Pulmonary artery endothelial cell (primary cell): ENCODE measurements at places on chromosomes 5 and 9. TPM values are rescaled to one million over a fixed set of nuclear protein-coding genes. Genes with fewer than 3 reads are reported as not detected.

DNA sequence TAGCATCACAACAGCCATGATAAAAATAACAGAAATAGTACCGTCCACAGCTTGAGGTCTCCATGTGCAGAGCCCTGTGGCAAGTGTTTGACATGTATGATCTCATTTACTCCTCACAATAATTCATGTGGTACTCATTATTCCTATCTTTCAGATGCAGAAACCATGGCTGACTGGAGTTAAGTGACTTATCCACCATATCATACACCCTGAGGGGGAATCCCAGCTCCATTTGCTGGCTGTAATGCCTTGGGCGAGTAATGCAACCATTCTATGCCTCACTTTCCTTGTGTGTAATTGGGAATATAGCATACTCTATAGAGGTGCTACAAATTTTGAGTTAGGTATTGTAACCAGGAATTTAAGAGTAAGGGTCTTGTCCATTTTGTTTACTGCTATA lies 347.0 kb upstream of the CLINT1 start:
- no peak for DNase-seq

DNA sequence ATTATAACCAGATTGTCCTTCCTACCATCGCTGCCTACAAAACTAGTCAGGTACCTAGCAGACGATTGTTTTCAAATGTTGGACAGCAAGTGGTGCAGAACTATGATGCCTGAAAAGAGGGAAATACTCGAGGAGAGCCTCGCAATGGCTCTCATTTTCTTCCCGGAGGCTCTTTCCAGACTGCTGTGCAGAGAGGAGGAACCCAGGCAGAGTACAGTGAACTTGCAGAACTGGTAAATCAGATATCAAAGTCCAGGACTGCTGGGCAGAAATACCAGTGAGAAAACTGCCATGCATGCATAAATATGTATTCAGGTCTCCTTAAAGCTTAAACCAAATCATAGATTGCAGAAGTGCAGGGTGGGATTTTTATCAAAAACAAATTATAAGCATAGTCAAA lies 26.4 kb upstream of the UGT3A1 start:
- no peak for DNase-seq

DNA sequence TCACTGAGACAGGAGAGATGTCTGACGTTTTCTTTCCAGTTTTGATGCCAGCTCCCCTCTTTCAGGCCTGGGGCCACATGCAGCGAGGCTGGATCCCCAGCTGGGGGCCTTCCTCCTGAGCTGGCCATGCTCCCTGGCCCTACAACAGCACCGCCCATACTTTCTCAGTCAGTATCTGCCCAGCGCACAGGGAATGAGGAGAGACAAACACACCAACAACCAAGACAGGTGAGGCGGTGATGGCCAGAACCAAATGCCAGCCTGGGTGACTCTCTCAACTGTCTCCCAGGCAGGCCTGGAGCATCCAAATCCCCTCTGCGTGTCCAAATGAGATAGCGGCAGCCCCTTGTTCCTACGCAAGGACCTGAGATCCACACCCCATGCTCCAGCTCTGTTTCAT lies 109.6 kb downstream of the ROR2 start:
- DNase-seq: no peak

DNA sequence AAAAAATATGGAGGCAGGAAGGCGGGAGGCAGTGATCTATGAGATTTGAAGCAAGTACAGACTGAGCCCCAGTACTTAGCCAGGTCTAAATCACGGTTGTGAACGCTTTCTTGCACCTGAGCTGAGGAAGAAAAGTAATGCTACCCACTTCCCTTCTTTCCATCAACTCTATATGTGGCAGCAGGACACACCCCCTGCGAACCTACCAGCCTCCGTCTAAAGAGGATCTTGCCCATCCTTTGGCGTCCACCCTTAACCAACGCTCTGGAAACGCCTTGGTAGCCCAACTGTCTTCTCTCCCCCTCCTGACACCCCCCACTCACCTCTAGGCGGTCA lies 545 bp downstream of the HMGCS1 start:
- DNase-seq: no peak

DNA sequence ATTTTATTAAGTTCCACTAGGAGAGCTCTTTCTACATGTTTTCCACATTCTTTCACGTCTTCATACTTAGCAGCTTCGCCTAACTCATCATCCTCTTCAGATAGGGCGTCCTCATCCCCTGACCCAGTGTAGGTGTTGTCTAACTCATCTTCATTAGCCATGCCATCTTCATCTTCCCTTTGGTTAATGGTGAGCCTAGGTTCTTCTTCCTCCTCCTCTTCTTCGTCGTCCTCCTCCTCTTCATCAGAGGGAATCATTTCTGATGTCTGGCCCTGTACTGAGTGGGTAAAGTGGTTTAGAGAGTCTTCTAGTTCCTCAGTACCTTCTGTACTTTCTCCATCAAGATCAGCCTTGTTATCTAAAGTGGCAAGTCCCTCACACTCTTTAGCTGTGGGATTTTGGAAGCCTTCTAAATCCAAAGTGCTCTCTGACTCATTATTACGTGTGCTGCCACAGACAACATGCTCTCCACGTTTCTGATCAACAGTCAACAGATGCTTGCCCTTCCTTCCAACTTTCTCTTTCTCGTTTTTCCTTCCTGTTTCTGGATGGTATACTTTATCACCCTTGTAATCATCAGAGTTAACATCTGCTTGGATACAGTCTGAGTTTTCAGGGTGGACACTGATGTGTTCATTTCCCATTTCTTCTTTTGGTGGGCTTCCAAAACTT lies 31.1 kb downstream of the TUT7 start:
- peak; percentile 64 for DNase-seq

DNA sequence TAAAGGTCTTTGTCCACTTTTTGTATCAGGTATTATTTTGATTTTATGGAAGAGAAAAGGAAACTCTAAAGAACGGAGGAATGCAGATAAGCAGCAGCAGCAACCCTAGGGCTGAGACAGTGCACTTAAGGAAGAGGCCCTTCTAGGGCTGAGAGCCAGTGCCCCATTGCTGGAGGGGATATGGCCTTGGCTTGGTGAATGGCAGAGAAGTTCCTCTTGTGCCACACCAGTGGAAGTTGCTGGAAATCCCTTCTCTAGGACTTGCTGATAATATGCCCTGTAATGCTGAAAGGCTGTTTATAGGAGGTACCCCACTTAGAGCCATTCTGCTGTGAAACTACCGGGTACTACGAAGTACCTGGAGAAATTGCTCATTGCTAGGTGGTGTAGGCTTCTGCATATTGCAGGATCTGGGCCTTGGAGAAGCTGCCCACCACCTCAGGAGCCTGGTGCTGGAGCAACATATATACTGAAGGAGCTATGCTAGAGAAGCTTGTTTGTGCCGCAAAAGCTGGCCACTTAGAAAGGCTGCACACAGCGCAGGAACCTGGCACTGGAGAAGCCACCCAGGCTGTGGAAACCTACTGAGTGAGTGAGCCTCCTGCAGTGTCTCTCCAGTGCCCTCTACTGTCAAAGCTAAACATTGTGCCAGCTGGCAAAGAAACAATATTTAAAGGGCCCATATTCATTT lies 9.6 kb upstream of the UBTD2 start:
- peak; percentile 29 for DNase-seq

DNA sequence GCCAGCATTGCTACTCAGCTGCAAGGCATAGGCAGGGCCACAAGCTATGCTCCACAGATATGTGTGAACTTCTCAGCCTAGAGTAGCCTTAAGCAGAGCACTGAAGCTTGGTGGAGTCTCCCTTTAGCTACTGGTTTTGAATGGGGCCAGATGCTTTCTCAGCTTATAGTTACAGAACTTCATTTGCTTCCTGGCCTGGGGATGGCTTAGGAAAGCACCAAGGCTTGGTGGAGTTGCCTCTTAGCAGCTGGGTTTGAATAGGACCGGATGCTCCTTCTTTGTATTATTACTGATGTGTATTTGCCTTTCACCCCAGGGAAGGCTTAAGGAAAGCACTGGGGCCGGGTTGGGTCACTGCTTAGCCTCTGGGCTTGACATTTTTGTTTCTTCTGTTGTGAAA lies 497.8 kb upstream of the SEMA6A start:
- DNase-seq: no peak

GRCh38 chr5:57338068-57338867 lies 144.3 kb downstream of the ACTBL2 start:
- DNase-seq: no peak

- no peak for DNase-seq
These were observed 2136.9 kb downstream of the MAT2B start for GRCh38 chr5:165642366-165642765.

DNA sequence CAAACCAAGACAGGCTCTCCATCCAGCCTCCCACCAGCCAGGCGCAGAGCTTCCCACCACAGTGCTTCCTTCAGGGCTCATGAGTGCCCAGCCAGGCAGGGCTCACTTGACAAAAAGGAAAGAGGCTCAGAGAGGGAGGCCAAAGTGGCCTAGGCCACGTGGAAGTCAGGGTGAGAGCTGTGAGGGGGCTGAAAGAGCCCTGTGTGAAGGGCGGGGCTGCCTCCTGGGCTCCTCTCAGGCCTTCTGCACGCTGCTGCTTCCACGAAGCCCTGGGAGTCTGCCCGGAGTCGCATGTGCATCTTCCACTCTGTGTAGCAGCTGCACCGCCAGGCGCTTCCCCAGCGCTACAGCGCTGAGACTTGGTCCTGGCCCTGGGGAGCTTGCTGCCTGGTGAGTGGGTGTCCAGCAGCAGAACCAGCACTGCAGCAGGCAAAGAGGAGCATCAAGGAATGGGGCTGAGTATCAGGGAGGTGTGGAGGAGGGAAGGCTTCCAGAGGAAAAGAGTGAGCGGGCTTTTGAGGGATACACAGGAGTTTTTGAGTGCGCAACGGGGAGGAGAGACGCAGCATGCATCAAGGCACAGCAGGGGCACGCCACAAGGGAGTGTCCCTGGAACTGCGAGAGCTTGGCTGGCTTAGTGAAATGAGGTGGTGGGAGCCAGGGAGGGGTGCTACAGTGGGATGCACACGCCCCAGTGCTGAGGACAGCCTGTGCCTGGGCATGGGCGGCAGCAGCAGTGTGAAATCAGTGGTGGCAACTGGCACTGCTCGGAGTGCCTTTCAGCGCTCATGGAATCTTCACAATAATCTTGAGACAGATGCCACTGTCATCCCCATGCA lies 178.0 kb downstream of the GAPVD1 start:
- no peak for DNase-seq

DNA sequence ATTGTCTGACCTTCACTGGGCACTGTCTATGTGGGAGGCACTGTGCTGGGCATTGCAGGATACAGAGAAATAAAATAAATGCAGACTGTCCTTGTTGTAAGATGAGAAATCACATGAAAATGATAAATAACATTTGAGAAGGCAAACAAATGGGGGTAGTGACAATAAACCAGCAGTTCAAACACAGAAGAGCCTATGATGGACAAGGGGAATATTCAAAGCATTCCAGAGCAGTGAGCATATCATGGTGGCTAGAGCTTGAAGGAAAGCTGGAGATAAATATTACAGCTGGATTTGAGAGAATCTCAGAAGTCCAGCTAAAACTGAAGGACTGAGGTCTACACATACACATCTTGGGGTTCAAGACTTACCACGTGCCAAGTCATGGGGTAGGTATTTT lies 209.9 kb downstream of the ASTN2 start:
- no peak for DNase-seq

DNA sequence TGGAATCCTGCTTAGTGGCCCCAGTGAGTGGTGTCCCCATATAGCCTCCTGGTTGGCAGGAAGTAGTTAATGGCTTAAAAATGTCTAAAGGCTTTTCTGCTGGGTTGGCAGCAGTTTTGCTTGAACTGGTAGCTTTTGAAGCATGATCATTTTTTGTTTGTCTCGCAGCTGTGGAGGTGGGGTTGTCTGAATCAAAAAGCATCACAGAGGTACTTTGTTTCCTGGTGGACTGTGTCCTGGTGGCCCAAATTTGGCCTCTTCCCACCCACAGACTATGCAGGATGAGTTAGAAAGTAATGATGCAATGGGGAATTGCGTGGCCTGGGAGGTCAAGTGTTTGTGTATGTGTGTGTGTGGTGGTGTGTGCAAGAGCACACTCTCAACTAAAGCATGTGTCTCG lies 322.7 kb downstream of the ARHGEF28 start:
- DNase-seq: no peak

DNA sequence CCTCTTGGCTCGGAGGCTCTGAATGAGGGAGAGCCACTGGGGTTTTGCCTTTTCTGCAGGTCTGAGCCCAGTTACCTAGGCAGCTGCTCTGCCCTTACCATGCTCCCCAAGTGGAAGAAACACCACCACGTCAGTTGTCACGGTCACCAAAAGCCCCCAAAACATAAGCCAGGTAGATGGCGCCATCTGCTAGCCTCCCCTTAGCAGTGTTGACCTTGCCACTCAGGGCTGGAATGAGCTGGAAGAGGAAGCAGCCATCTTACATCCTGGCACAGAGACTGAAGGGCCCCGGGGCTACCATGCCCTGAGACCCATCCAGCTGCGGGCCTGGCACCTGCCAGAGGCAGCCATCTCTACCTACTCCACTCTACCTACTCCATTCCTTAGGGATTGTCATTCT lies 7.4 kb downstream of the ZER1 start:
- no peak for DNase-seq

DNA sequence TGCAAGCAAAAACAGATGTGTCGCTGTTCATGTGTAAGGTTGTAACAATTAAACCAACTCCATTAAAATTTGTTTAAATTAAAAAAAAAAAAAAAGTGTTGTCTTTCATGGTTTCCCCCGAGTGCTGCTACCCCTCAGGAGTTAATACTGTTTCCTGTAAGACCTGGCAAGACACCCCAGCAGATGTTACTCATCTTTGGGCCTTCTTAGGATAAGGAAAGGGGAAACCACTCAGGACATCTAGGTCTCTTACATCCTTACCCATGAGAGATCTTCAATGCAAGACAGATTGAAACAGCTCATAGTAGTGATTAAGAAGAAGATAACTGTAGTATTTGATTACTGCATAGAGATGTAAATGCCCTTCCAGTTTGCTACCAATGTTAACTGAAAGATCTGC lies 33.5 kb upstream of the F2R start:
- no peak for DNase-seq

DNA sequence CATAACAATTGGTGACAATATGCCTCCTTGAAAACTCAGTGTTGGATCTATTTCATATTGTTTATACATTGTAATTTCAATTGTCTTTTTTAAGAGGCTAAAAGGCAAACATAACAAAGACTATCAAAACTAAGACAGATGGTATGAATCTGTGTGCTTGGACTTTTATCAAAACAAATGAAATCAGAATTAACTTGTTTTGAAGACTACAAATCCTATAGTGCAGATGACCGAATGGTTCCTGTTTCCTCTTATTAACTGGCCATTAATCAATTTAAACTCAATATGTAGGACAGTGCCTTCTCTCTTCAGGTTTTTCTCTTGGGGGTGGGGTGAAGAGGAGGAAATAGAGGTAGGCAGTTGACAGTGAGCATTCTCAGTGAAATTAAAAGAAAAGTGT lies 366.9 kb upstream of the GRAMD2B start:
- no peak for DNase-seq

DNA sequence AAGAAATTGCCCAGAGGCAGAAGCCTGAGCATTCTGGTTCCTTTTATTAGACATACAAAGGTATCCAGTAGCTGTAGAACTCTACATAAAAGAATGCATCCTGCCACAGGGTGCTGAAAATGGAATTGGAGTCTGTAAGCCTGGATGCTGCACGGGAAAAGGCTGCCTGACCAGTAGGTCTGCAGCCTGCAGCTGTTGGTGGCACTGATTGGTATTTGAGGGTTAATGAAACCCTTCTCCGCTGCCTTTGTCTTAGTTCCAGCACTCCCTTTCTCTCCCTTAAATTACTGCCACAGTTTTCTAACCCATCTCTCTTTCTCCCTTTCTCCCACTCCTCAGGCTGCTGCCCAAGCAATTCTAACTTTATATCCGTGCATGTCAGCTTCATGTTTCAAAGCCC lies 64.7 kb downstream of the BRINP1 start:
- no peak for DNase-seq

GRCh38 chr5:43236653-43237355 lies 44.8 kb downstream of the NIM1K start:
- DNase-seq: no peak

Gene SLC25A48
- total RNA-seq: not detected in 2 replicates

Gene JAK2
- total RNA-seq: 9.8 and 10.3 TPM in 2 replicates

Gene RALGPS1
- 2.4 and 3.1 TPM in 2 replicates for total RNA-seq

Gene PPIC
- total RNA-seq: 41.3 and 52.2 TPM in 2 replicates

Gene FAM153A
- total RNA-seq: not detected in 2 replicates
